ENCODE measurements at places on chromosomes 4 and X. TPM values are rescaled to one million over a fixed set of nuclear protein-coding genes. Genes with fewer than 3 reads are reported as not detected.

GRCh38 chr4:42750091-42750490 is 93.2 kb upstream of the ATP8A1 start:
- no peaks in the 10 kb centered on the region for H3K4me1 ChIP-seq
- DNase-seq, result no peak
- H3K4me3 ChIP-seq, result no peak overlapping the region
- no peak overlapping the region for H3K27ac ChIP-seq
- H3K36me3 ChIP-seq, result no peaks in the 10 kb centered on the region
- H3K27me3 ChIP-seq, result no peaks in the 10 kb centered on the region

DNA sequence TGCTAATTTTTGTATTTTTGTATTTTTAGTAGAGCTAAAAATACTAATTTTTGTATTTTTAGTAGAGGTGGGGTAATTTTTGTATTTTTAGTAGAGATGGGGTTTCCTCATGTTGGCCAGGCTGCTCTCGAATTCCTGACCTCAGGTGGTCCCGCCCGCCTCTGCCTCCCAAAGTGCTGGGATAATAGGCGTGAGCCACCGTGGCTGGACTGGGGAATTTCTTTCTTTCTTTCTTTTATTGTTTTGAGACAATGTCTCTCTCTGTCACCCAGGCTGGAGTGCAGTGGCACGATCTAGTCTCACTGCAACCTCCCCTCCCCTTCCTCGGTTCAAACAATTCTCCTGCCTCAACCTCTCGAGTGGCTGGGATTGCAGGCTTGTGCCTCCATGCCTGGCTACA is 83.0 kb downstream of the FAM193A start:
- H3K27me3 ChIP-seq, result no peaks in the 10 kb centered on the region
- H3K4me1 ChIP-seq, result peaks cover 50% of the 10 kb centered on the region
- no peaks in the 10 kb centered on the region for H3K36me3 ChIP-seq

DNA sequence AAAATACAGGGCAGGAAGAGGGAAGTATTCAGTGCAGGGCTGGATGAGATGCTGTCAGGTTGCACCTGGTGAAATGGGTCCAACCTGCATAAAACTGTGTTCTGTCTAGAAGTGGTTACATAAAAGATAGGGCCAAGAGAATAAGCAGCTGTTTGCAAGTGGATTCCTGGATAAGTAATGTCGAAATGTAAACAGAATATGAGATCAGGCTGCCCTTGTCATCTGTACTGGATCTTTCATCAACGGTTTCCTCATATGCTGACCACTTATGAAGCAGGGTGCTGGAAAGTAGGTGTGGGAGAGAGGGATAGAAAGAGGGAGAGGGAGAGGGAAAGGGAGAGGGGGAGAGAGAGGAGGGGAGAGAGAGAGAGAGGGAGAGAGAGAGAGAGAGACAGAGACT is 349.8 kb upstream of the CPEB2 start:
- no peaks in the 10 kb centered on the region for H3K36me3 ChIP-seq
- DNase-seq, result no peak
- no peak overlapping the region for H3K27ac ChIP-seq
- H3K27me3 ChIP-seq, result no peaks in the 10 kb centered on the region

SLC39A8 gene
- 6.6 TPM for total RNA-seq

DNA sequence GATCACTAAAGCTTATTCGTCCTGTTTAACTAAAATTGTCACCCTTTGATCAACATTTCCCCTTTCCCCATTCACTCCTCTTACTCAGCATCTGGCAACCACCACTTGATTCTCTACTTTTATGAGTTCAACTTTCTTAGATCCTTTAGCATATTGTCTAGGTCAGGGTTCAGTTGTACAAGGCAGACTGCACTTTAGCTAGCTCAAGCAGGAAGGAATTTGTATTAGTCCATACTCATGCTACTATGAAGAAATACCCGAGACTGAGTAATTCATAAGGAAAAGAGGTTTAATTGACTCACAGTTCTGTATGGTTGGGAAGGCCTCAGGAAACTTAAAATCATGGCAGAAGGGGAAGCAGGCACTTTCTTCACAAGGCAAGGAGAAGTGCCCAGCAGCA is 44.3 kb downstream of the TASL start:
- no peaks in the 10 kb centered on the region for H3K4me1 ChIP-seq
- H3K27ac ChIP-seq, result no peak overlapping the region
- H3K4me3 ChIP-seq, result no peak overlapping the region
- no peaks in the 10 kb centered on the region for H3K27me3 ChIP-seq
- H3K36me3 ChIP-seq, result no peaks in the 10 kb centered on the region

GRCh38 chrX:71198066-71198465 is 25.0 kb upstream of the GJB1 start:
- no peaks in the 10 kb centered on the region for H3K27me3 ChIP-seq
- H3K4me3 ChIP-seq, result peak overlapping the region; percentile 31
- H3K27ac ChIP-seq, result no peak overlapping the region
- DNase-seq, result no peak

KIF4A gene
- 0.33 TPM for total RNA-seq

SHISA3 gene
- total RNA-seq, result 38.6 TPM

DNA sequence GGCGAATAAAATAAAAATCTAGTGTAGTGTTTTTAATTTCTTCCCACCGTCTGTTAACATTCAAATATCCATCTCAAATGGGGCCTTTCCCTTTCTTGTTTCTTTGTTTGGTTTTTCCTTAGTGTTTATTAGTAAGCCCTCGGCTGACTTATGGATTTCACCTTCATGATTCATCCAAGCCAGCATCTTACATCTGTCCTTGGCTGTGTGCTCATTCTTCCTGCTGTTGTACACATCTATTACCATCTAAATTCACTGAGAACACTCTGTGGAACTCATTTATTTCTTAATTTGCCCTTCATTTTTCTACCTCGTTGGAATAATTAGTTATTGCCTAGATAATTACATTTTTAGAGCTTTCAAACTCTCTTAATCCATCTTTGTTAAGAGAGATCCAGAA is 84.9 kb downstream of the SPCS3 start:
- H3K4me3 ChIP-seq, result no peak overlapping the region
- no peaks in the 10 kb centered on the region for H3K36me3 ChIP-seq
- no peaks in the 10 kb centered on the region for H3K4me1 ChIP-seq
- H3K27me3 ChIP-seq, result no peaks in the 10 kb centered on the region
- DNase-seq, result no peak

SORBS2 gene
- total RNA-seq, result 821 TPM
